ENCODE measurements at places on chromosomes 5 and 9.

GRCh38 chr9:2465921-2466460, 155.6 kb upstream of the VLDLR start:
- DNase-seq: no peak

GRCh38 chr9:135858491-135859185, 48.7 kb downstream of the CAMSAP1 start:
- no peak for DNase-seq

DNA sequence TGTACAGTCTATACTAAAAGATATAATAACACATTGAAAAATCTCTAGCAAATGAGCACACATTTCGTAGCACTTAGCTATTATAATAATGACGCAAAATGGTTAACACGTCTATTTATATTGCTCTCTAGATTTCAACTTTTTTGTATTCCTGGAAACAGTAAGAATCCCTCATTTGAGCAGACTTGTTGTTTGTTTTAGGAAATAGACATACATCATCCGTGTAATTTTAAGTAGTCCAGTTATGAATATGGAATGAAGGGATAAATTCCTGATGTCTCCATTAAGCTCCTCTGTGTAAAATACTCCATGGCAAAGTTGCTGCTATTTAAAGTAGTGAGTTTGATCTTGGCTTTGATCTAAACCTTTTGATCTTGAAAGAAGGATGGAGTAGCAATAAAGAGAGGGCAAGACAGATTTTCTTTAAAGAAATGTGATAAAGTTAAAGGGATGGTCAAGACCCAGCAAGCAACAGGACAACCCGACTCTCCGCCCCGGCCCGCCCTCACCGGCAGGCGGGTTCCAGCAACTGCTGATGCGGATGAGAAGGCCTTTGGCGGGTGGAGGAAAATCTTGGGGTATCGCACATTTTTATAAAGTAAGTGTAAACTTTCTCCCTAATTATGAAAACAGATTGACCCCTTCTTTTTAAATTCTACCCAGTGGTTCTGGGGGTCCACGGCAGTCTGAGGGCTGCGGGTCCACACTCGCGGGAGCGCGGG, 277.4 kb downstream of the AOPEP start:
- DNase-seq: peak; percentile 76

DNA sequence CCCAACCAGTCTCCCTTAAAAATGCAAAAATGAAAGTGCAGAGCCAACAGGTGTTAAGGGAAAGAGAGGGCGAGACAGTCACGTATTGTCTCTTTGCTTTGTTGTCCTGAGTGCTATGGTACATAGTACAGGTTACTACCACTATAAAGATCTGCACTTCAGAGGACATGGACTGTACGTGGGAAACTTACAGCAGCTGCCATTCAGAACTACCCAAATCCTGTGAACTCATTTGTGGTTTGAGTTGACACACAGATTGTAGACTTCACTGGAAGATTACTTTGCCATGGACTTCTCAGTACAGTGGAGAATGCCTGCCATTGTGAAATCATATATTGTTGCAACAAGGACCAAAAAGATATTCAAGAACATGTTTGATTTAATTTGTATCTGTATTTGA, 34.8 kb downstream of the FBXO38 start:
- DNase-seq: no peak

DNA sequence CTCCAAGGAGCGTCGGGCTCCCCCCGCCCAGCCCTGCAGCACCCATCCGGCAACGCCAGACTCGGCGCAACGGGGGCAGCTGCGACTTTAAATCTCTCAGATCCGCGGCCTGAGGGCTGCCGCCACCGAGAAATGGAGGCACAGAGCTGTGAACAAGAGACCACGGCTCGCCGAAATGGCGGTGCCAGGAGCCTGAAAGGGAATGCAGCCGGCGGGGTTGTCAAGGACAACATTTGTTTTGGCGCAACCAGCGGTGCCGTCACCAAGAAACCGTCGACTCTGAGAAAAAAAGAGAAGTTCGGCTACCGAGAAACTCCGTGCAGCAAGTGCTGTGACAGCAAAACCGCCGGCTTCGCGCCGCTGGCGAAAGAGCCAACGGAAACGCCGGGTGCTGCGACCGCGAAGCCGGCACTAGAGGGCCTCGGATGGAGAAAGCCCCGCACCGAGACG, 2.1 kb upstream of the ANXA2R start:
- DNase-seq: peak; percentile 78

GRCh38 chr5:176446028-176446665, 2.0 kb upstream of the FAF2 start:
- DNase-seq: no peak

DNA sequence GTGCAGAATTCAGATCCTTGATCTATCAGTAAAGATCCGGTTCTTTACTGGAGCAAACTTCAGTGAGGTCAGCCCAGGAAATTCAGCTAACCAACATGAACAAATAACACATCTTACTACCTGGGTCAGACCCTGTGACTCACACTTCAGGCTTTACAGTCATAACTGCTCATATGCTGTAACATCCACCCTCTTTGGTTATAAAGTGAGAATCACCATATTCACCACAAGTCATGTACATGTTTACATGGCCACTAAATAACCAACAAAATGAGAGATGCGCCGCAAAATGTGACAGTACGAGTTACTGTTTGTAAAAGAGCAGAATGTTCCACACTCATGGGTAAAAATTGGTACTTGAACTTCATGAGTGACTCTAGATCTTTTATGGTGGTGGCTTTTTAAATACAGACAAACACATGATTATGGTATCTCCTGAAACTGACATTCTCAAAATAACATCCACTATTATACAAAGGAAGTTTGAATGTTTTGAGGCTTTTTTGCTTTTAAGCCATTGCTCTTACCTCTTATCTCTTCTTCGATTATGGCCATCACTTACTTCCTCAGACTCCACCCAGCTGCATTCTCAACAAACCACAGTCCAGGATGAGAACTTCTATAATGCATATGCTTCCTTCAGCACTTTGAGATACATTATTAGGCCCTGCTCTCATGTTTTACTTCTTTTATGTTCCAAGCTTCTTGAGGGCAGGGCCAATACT, 516.6 kb downstream of the RAB3C start:
- DNase-seq: peak; percentile 46

GRCh38 chr9:99300103-99300439, 78.0 kb downstream of the SEC61B start:
- DNase-seq: no peak

- peak; percentile 11 for DNase-seq
Measured at GRCh38 chr5:169629847-169630548, 7.1 kb upstream of the DOCK2 start.

DNA sequence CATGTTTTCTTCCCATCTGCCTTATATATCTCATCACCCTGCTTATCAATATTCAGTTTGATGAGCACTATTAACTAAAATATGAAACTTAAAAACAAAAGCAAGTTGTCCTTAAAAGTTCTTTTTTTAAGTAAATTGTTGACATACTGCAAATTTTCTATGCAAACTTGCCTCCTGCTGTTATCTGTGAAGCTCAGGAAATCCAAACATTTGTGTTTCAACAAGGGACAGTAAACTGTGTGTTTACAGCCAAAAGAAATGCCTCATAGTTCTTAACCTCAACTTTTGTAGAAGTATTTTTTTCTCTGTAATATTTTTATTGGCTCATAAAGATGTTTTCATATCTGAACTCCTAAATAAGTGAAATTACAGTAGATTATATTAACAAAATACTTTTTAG, 7.7 kb upstream of the TTC23L start:
- no peak for DNase-seq

- DNase-seq: no peak
Measured at GRCh38 chr5:5645198-5645597, 222.7 kb downstream of the ICE1 start.

GRCh38 chr5:68249520-68249919, 34.0 kb downstream of the PIK3R1 start:
- DNase-seq: no peak

GRCh38 chr9:72396247-72397091, 31.5 kb upstream of the ZFAND5 start:
- peak; percentile 17 for DNase-seq

GRCh38 chr5:50547303-50547702, 106.2 kb upstream of the EMB start:
- DNase-seq: no peak

- no peak for DNase-seq
Measured at GRCh38 chr5:118017536-118017935, 970.8 kb downstream of the DTWD2 start.

DNA sequence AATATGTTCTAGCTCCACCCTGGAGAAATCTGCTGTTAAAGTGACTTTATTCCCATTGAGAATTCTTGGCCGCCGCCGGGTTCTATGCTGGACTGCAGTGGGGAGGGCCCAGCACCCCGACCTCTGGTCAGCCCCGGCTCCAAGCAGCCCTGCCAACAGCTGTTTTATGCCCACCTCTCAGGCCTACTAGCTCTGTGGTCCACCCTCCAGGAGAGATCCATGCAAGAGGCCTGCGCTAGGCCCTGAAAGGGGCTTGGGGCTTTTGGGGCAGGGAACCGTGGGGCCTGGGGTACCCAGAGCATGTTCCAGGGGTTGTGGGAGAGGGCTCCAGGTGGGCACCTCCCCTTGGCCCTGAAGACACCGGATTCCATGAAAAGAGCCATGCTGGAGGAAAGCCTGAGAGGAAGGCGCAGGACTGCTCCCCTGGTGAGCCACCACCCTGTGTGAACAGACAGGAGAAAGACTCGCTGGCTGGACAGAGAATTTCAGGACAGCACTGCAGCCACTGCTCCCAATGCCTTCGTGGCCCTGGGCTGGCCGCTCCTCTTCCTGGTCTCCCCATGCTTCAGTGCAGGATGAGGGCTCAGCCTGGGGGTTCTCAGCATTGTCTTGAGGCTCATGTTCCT, 44.6 kb upstream of the RUFY1 start:
- DNase-seq: no peak

GRCh38 chr5:109141222-109142200, 268.3 kb downstream of the PJA2 start:
- DNase-seq: no peak

GRCh38 chr9:121185178-121185745, 16.4 kb downstream of the RAB14 start:
- DNase-seq: no peak

GRCh38 chr9:1267581-1267980, 217.4 kb downstream of the DMRT2 start:
- DNase-seq: no peak

DNA sequence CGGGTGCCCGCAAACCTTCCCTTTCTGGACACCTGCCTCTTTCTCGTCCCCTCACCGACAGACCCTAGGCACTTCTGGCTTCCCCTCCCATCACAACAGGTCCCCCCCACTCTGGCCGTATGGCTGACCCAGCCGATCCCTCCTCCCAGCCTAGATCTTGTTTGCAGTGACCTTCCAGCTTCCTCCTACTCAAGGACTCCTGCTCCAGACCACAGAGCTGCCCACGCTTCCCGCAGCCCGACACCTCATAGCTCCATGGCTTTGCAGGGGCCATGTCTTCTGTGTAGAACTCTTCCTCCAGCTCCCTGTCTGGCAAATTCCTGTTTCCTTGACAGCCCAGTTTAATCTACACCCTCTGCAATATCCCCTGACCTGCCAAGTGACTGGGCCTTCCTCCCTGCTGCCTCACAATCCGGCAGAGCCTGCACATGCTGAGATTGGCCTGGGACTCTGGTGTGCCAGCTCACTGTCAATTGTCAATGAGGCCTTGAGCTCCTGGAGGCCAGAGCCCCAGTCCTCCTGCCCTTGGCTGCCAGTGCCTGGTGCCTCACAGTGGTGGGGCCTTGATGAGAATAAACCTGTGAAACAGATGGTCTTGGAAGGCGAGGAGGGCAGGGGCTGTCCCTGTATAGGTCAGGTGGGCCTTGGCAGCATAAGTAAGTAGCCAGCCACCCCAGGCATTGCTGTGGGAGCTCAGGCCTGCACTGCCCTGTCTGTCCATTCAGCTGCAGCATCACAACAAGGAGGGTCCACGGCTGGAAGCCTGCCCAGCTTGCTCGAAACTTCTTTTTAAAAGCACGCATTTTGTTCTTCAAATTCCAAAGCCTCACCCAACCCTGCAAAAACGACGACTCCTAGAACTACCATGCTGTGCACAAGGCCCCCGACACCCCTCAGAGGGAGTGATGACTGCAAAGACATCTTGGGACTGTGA, 50.5 kb downstream of the GADD45G start:
- no peak for DNase-seq

All from dermis blood vessel endothelial cell (primary cell).